ENCODE measurements at places on chromosomes 12 and 14.
A peak's percentile ranks its signal among the peaks of the same experiment; 100 is the strongest.

- DNase-seq, result peak; percentile 94
Measured at GRCh38 chr14:92686900-92687427, 61.5 kb downstream of the LGMN start.

DNA sequence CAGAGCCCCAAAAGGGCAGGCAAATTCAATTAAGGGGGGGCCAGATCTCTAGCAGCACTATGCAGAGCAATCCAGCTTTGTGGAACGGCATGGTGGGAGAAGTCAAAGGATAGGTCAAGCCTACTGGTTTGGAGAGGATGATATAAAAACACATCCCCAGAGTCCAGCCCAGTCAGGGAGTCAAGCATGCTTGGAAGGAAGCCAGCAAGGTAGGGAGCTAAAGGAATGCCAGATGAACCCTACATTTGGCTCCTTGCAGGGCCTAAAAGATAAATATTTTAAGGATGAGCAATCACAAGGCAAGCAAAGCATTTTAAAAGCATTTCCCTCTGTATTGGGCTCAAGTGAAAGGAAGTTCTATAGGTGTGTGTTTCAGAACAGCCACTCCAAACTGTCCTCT is 21.4 kb downstream of the KCTD10 start:
- peak; percentile 29 for DNase-seq

DNA sequence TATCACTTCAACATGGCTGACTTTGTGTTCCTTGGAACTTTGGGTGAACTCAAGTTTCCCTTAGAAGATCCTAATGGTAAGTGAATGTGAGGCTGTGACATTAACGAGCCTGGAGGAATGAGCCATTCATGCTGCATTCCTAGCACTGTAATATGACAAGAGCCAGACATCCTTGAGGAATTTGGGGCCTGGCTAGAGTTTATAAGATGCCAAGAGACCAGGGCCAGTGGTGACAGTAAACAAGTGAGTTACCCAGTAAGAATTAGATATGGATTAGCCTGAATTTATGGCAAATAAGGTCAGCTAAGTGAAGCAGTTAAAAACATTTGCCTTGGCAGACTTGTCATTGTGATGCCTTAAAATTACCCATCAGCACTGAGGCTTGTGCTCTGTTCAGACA is 232.4 kb downstream of the AKAP6 start:
- DNase-seq, result no peak

DNA sequence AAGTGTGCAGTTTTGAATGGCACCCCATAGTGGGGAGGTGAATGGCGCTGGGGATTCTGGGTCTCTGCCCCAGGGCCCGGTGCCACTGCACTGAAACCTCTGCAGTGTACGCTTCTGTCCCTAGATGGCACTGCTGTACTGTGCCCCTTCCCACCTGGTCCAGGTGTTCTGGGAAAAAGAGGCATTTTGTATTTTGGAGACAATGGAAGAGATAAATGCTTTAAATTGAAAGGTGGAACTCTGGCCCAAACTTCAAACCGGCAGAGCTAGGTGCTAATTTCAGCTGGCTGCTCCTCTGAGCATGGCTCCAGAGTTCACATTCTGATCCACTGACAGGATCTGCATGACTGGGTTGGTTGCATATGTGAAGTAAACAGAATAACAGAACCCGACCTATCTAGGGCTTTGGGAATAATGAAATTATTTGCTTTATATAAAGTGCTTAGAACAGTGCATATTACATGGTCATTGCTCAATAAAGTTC is 52.2 kb downstream of the KRT80 start:
- no peak for DNase-seq

GRCh38 chr12:107635139-107635538 is 50.5 kb upstream of the PWP1 start:
- no peak for DNase-seq

GRCh38 chr12:11509326-11509725 is 114.0 kb upstream of the PRB2 start:
- no peak for DNase-seq

DNA sequence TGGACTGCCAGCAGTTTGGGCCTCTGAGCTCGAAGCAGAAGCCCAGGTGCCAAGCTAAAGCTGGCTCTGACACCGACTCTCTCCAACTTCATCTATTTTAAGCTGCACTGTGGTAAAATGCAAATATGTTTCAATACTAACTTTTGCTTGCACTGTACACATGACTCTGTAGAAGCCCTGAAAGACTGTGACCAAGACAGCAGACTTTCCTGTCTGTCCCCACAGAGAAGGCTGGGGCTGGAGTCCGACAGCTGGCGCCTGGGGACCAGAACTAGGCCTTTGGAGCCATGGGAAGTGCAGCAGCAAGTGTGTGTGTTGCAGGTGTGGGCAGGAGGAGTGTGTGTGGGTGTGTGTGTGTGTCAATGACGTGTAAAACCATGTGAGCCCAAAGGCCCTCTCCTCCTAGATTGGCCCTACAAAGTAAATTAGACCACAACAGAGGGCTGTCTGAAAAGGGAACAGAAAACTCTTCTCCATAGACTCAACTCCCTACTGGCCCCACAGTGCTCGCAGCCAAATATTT is 16.4 kb upstream of the RAB35 start:
- no peak for DNase-seq

DNA sequence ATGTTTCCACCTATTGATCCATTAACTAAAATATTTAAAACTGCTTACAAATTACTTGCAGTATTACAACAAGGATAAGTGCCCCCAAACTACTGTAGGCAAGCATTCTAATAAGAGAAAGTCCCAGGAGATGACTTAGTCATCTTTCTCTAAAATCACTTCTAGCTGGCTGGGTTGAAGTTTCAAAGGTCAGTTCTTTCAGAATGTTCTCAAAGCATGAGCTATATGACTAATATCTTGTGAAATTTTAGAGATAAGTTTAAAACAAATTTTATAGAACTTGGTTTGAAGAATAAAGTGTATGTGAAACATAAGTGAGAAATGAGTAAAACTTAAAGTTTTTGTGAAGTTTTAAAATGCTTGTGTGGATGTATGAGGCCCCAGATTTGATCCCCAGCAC is 24.3 kb upstream of the OR6J1 start:
- no peak for DNase-seq

GRCh38 chr12:11600199-11600598 is 49.3 kb upstream of the ETV6 start:
- no peak for DNase-seq
